ENCODE measurements at places on chromosomes 7 and 10. TPM values are rescaled to one million over a fixed set of nuclear protein-coding genes. Genes with fewer than 3 reads are reported as not detected.

Gene CPA2
- total RNA-seq = not detected

Gene SRRM3
- total RNA-seq = 6.1 TPM

Gene GJC3
- 0.27 TPM for total RNA-seq

Gene IFRD1
- total RNA-seq = 24.6 TPM

Gene SCART1
- total RNA-seq = 0.36 TPM

Gene NOS3
- total RNA-seq = 12.6 TPM

Gene COX15
- total RNA-seq = 39.6 TPM

Gene OR6B1
- total RNA-seq = not detected

Gene ZNF488
- total RNA-seq = 0.05 TPM

Gene GALNT17
- 95.3 TPM for total RNA-seq

Gene TMEM130
- not detected for total RNA-seq

Gene CCDC3
- 5.8 TPM for total RNA-seq

Gene SLC13A1
- total RNA-seq = not detected

Gene SORBS1
- 896 TPM for total RNA-seq

Gene HUS1
- 26.4 TPM for total RNA-seq

Gene TSPAN15
- total RNA-seq = 6.8 TPM

Gene MSS51
- total RNA-seq = 5.9 TPM
